Smooth muscle cell of the umbilical artery (primary cell): ENCODE measurements at places on chromosomes 6 and 20. TPM values are rescaled to one million over a fixed set of nuclear protein-coding genes. Genes with fewer than 3 reads are reported as not detected.

GPR6 gene
- not detected in 2 replicates for total RNA-seq

MYL9 gene
- 31.2 and 35.2 TPM in 2 replicates for total RNA-seq

PCSK2 gene
- not detected in 2 replicates for total RNA-seq

ACTL10 gene
- 2.7 and 3.0 TPM in 2 replicates for total RNA-seq
